ENCODE measurements at places on chromosomes 6 and 20.

- DNase-seq = no peak
These were observed 5.6 kb upstream of the HECA start for GRCh38 chr6:139129284-139129683.

GRCh38 chr6:163432300-163432699, 17.8 kb downstream of the QKI start:
- no peak for DNase-seq

GRCh38 chr6:157831424-157832249, 8.6 kb downstream of the SNX9 start:
- no peak for DNase-seq

- no peak for DNase-seq
These were observed 557 bp upstream of the DHX35 start for GRCh38 chr20:38961530-38962043.

- DNase-seq = no peak
These were observed 12.9 kb downstream of the ITCH start for GRCh38 chr20:34375977-34376430.

DNA sequence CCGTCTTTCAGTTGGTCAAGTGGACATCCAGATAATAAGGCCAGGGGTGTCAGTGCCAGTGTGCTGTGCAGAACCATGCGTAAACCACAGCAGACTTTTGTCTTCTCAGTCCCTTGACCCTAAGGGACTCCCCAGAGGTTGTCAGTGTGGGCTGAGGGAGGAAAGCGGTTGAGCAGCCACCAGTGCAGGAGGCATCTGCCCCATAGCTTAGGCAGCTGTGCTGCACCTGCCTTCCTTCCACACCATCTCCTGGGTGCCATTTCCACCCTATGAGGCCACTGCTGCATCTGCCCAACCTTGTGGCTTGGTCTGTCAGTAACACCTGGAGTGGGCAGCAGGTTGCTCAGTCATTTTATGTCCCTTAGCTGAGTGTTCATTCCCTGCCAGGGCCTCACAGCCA, 26.0 kb downstream of the PRPF6 start:
- no peak for DNase-seq

DNA sequence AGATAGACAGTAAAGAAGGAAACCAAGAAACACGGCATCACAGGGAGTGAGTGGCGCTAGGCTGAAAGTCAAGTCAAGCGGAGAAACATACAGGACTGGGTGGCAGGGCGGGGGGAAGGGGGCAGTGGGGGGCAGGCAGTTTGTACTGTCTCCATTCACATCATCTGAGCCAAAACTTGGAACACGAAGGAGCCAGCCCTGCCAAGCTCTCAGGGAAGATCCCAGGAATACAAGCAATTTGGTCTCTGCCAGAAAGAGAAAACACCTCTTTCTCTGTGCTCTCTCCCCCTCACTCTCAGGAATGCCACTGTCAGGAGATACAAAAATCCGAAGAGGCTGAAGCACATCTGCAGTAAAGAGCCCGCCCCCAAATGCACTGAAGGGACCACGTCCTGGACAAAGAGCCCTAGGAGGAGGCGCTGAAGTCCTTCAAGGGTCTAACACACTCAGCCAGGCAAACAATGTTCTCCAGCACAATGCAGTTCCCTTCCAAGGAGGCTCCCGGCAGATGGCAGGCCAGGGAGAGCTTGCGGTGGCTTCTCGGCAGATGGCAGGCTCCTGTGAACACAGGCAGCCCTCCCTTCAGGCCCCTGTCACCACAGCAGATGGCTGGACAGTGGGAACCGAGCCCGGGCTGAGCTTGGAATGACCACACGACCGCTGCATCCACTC, 90.0 kb downstream of the ATP9A start:
- DNase-seq = no peak

Measured in germinal center (tissue), 1 donor.